ENCODE measurements at places on chromosomes 16 and 17. TPM values are rescaled to one million over a fixed set of nuclear protein-coding genes. Genes with fewer than 3 reads are reported as not detected.

GRCh38 chr17:34892461-34893249, 68.6 kb downstream of the CCT6B start:
- DNase-seq: no peak

- DNase-seq: no peak
These were observed 14.9 kb downstream of the CEP131 start for GRCh38 chr17:81207610-81208581.

DNA sequence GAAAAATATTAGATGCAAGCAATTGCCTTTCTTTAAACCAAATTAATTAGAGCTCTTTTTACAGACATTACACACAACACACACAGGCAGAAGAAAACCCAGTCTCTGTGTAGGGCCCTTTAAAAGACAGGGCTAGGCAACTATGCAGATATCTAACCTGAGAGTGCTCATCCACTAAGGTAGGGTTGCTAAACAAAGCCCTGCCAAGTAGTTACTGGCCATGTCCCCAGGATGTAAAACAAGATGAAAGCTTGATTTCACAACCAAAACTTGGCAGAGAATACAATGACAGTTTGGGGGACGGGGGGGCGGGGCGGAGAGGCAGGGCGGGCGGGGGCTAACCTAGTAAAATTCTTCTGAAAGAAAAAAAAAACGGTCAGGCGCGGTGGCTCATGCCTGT, 669.0 kb upstream of the CA10 start:
- DNase-seq: no peak

GRCh38 chr16:88634994-88635670, 3.2 kb upstream of the IL17C start:
- DNase-seq: no peak

DNA sequence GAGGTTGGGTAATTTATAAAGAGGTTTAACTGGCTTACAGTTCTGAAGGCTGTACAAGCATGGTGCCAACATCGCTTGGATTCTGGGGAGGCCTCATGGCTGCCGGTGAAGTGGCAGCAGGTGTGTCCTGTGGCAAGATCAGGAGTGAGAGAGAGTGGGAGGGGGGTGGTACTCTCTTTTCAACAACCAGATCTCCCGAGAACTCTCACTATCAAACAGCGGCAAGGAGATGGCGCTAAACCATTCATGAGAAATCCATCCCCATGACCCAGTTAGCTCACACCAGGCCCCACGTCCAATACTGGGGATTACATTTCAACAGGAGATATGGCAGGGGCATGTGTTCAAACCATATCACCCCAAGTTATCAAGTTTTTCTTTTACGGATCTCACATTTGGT, 44.0 kb upstream of the CBX4 start:
- DNase-seq: no peak

DNA sequence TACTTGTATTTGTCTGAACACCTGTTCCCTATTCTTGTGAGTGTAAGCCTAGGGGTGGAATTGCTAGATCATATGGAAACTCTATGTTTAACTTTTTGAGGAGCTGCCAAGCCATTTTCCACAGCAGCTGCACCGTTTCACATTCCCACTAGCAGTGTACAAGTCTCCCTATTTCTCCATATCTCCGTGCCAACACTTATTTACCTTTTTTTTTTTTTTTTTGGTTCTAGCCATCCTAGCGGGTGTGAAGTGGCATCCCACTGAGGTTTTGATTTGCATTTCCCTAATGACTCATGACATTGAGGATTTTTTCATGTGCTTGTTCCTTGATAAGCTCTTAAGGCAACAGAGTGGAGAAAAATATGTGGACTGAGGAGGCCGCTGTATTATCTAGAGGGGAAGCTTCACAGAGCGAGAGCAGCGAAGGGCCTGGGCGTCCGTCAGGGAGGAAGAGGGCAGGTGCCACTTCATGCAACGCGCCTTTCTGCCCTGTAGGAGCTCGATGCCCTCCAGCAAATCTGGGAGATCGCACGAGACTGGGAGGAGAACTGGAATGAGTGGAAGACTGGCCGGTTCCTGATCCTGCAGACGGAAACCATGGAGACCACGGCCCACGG, 50.0 kb downstream of the DNAH2 start:
- no peak for DNase-seq

DNA sequence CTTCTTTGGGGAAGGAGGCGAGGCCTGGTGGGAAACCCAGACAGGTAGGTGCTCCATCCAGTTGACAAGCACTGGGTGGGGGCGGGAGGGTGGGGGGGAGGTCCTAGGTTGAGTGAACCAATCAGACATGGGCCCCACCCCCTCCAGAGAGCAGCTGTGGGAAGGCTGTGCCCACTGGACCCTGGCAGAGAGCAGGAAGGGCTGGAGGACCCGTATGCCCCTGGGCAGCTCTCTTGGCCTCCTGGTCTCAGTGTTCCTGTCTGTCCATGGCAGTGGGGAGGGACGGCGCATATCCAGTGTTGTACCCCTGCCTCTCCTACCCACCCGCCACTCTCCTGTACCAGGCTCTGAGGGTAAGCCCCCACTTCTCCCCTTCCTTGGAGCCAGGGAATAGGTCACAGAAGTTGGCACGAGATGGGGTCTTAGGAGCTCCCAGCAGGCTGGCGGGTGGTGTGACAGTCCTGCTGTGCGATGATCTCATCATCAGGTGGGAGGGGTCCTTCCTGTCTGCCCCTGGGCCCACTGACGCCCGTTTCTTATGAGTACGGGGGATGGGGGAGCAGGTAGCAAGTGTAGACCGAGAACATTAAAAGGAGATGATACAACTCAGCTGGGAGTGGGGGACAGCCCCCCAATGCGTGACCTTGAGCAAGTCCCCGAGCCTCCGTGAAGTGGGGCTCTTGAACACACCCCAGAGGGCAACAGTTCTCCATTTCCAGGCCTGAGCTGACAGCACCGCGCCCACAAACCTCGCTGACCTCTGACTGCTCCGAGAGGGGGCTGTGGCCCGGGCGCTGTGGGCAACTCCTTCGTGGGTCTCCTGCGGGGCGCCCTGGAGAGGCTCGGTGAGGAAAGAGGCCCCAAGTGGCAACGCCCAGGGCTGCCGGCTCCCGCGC, 1.2 kb upstream of the ZFPM1 start:
- DNase-seq: no peak

DNA sequence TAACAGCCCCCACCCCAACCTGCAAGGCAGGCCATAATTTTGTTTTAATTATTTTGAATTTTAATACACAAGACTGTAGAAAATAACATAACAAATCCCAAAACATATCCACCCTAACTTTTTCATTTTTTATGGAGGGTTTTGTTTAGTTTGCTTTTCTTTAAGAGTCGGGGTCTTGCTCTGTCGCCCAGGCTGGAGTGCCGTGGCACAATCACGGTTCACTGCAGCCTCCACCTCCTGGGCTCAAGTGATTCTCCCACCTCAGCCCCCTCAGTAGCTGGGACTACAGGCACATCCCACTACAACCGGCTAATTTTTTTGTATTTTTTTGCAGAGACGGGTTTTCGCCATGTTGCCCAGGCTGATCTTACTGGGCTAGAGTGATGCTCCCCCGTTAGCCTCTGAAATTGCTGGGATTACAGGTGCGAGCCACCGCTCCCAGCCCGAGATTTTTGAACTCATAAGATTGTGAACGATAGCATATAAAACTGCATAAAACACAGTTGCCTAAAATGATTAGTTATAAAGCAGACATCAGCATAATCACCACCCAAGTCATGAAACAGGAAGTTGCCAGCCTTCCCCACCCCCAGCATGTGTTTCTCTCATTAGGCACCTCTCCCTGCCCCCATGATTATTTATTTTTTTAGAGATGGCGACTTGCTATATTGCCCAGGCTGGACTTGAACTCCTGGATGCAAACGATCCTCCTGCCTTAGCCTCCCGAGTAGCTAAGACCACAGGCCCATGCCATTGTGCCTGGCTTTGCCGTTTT, 13.6 kb upstream of the DOC2B start:
- no peak for DNase-seq

DNA sequence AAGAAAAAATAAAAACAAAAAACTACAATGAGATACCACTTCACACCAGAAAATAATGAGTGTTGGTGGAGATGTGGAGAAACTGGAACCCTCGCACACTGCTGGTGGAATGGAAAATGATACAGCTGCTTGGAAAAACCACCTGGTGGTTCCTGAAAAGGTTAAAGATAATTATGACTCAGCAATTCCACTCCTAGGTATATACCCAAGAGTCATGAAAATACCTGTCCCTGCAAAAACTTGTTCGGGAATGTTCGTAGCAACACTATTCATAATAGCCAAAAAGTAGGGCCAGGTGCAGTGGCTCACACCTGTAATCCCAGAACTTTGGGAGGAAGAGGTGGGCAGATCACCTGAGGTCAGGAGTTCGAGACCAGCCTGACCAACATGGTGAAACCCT, 8.1 kb upstream of the ITGAE start:
- DNase-seq: no peak

DNA sequence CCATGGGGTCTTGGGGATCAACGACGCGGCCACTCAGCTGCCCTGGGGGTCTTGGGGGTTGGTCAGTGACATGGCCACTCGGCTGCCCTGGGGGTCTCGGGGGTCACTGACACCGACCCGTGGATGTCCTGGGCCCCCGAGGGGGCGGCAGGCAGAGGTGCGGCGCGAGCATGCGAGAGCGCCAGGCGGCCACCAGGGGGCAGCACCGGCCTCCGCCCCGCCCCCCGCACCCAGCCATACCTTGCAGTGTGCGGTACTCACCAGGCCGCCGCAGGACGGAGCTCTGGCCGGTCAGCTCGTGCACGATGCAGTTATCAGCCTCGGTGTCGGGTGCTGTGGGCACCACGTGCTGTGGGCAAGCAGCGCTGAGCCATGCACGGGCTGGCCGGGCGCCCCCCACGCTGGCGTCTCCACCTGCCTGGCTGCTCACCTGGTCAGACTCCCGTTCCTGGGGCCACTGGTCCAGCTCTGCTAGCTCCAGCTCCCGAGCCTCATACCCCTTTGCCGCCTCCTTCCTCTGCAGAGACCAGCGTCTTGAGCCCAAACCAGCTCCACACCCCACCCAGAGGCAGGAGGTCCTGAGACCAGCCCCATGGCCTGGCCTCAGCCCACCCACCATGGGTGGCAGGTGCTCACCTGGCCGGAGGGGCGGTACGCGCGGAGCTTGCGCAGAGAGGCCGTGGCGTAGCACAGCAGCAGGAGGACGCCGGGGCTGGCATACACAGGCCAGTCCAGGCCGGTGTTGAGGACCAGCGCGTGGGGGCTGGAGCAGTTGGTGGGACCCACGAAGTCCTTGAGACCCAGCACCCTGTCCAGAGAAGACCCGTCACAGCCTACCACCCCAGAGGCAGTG, 31.2 kb downstream of the CTU2 start:
- DNase-seq: no peak

CALB2 gene
- total RNA-seq: not detected

GRCh38 chr17:8789743-8790142, 9.4 kb downstream of the MFSD6L start:
- no peak for DNase-seq

TP53TG3 gene
- total RNA-seq: not detected

DNA sequence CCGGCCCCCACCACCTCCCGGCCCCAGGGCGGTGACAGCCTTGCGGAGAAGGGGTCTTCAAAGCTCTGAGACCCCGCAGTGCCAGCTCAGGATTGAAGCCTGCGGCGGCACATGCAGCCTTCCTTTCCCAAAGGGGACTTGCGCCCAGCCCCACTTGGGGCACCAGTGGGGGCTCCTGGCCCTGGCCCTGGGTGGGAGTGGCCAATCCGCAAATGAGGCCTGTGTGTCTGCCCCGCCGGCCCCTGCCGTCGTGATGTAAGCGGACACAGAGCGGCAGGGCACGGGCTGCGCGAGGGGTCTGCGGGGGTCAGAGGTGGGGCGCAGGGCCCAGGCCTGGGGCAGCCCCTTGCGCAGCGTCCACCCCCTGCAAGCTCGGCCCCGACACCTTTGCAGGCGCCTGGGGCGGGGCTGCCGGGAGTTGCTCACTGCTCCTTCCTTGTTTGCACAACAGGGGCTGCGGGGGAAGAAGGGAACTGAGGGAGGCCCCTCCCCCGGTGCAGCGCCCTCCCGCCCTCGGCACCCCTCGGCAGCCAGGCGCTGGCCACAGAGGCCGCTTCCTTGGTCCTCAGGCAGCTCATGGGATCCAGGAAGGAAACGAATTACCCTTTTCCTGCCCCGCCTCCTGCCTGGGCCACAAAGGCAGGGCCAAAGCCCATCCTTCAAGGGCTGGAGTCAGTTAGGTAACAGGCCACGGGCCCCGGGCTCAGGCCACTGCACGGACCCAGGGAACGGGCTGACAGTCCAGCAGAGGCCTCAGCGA, 2.9 kb downstream of the SLC16A3 start:
- DNase-seq: peak; percentile 88

- DNase-seq: no peak
These were observed 17.7 kb downstream of the PLCG2 start for GRCh38 chr16:81796583-81797346.

RAB37 gene
- total RNA-seq: 1.3 TPM

DNA sequence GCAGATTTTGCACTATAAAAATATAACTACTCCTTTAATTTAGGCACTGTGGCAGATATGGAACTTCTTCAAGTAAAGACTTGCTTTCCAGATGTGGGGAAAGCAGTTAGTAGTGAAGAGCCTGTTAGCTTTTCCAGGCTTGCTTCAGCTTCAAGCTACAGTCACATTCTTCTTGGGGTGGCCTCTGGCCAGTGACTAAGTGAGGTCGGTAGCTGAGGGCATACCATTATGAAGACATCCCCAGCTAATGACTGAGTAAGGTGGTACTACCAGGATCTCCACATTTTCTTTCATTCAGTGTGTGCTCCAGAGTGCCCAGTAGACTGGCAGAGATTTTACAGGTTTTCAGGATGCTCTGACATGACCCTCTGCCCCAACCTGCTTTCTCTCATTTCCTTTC, 167.1 kb upstream of the KIF2B start:
- DNase-seq: no peak

GRCh38 chr16:3652373-3653195, 1.9 kb upstream of the DNASE1 start:
- peak; percentile 22 for DNase-seq

GRCh38 chr16:13480801-13481200, 439.2 kb upstream of the ERCC4 start:
- DNase-seq: no peak

ALOX12B gene
- not detected for total RNA-seq

CRHR1 gene
- not detected for total RNA-seq

GRCh38 chr17:38687286-38687685, 12.5 kb upstream of the EPOP start:
- no peak for DNase-seq

- DNase-seq: no peak
These were observed 10.3 kb downstream of the C16orf86 start for GRCh38 chr16:67676939-67677338.

DNA sequence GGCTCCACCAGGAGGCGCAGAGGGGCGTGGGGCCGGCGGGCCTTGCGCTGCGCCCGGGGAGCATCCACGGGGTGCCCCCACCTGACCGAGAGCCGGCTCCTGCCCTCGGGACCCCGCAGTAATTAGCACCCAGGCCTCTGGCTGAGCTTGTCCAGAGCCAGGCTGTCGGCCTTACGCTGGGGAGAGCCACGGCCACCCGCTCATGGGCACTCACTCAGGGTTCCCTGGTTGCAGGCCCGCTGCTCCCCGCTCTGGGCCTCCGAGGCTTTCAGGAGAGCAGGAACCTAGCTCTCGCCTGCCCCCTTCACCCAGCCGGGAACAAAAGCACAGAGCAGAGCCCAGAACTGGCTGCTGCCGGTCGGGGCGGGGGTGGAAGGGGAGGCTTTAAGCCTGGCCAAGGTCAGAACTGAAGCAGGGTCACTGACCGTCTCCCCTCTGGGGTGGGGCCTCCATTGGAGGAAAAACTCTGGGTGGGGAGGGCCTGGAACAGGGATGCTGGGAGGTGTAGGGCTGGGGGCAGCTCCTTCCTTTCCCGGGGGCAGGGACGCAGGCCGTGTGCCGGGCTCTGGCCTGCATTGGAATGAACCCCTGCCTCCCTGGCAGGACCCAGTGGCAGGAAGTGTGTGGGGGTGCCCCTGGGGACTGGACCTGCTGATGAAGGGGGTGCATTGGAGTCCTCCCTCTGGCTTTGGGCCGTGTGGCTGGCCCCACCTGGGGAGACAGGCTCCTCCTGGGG, 12.3 kb downstream of the GLIS2 start:
- DNase-seq: no peak
